ENCODE measurements at places on chromosomes 1 and 21.

GRCh38 chr1:248611883-248612414 is 14.4 kb upstream of the OR2T10 start:
- DNase-seq = no peak

- no peak for DNase-seq
Measured at GRCh38 chr1:84996846-84997666, at the start of gene MCOLN2. Gene MCOLN2 (minus strand): TSS chr1:84997113. CDS start chr1:84996872, 241 bp downstream.

DNA sequence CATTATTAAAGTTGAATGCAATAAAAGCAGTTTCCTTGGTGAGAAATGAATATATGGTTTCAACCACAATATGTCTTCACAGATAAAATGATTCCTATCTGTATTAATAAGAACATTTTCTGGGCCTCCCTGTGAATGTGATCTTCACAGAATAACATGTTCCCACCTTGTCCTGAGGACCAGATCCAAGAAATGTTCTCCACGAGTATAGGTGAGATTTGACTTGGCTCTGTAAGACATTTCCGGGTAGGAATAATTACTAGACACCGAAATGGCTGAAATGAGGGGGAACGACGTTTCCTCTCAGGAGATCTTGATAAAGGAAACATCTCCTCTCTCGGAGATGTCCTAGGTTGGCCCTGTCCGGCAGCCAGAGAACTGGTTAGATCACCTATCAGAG is 61.4 kb downstream of the CLIC6 start:
- no peak for DNase-seq

- no peak for DNase-seq
Measured at GRCh38 chr1:150876119-150876454, 312 bp downstream of the ARNT start.

DNA sequence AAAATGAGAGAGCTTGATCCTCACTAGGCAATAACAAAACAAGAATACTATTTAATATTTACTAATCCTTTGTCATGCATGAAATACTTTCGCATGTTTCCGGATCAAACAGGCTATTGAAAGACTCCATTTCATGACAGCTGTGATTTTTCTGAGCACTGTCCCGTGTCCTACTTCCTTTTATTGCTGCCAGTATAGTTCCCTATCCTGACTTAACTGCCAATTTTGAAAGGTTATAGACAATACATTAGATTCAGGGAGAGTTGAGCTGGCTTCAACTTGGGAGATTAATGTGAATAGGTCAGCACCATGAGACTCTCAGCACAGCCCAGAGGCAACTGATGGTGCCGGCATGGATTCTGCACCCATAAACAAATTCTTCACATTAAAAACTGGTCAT is 225.8 kb downstream of the VAV3 start:
- no peak for DNase-seq

GRCh38 chr1:171841931-171842761 is 848 bp downstream of the DNM3 start:
- peak; percentile 78 for DNase-seq

GRCh38 chr1:212073490-212073889 is 37.9 kb downstream of the DTL start:
- DNase-seq = no peak

DNA sequence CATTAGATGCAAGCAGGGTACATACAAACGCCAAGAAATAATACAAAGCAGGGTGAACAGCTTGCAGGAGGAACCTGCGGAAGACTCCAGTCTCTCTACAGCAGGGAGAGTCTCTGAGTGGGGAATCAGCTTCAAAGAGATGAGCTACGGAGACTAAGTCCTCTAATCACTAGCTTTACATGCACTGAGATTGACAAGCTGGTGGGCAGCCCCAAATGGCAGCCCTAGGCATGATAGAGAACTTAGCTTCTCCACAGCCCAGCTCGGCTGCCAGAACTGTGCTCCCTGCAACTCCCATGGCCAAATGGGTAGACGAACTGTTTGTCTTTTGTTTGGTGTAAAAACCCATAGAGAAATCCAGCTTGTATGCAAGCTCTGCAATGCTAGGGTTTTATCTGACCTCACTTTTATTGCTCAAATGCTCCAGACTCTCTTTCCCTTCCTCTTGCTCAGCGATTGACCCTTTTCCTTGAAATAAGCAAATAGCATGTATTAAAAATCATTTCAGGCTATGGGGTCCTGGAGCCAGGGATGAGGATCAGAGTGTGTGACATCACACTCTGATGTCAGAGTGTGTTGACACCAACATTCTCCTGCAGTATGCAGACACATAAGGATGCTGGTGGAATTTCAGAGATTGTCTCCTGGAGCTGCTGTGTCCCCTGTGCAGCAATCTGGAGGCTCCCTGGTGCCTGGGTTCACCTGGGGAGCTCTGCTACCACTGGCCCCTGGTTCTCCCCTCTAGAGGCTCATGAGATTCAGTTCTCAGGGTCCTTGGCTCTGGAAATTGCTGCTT is 238.5 kb downstream of the TTLL7 start:
- no peak for DNase-seq

DNA sequence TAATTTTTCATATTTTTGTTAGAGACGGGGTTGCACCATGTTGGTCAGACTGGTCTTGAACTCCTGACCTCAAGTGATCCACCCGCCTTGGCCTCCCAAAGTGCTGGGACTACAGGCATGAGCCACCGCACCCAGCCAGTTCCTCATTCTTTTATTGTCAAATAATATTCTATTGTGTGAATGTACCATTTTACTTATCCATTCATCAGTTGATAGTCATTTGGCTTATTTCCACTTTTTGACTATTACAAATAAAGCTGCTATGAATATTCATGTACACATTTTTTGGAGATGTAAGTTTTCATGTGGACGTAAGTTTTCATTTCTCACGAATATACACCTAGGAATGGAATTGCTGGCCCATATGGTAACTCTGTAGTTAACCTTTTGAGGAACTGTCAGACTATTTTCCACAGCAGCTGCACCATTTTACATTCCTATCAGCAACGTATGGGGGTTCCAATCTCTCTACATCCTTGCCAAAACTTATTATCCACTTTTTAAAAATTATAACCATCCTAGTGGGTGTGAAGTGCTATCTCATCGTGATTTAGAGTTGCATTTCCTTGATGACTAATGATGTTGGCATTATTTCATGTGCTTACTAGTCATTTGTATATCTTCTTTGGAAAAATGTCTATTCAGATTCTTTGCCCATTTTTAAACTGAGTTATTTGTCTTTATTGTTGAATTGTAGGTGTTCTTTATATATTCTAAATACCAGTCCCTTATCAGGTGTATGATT is 12.7 kb downstream of the PACC1 start:
- no peak for DNase-seq

GRCh38 chr1:240169188-240169587 is 77.5 kb downstream of the FMN2 start:
- no peak for DNase-seq

GRCh38 chr1:46725736-46726108 is 6.8 kb upstream of the EFCAB14 start:
- no peak for DNase-seq

- no peak for DNase-seq
Measured at GRCh38 chr1:50422946-50423669, at the start of gene DMRTA2. Gene DMRTA2 (minus strand): TSS chr1:50423443. CDS start chr1:50421536, 1,907 bp downstream.

- no peak for DNase-seq
Measured at GRCh38 chr1:14499312-14500040, 99.0 kb upstream of the KAZN start.

- no peak for DNase-seq
Measured at GRCh38 chr1:47452426-47452825, 14.6 kb downstream of the FOXD2 start.

DNA sequence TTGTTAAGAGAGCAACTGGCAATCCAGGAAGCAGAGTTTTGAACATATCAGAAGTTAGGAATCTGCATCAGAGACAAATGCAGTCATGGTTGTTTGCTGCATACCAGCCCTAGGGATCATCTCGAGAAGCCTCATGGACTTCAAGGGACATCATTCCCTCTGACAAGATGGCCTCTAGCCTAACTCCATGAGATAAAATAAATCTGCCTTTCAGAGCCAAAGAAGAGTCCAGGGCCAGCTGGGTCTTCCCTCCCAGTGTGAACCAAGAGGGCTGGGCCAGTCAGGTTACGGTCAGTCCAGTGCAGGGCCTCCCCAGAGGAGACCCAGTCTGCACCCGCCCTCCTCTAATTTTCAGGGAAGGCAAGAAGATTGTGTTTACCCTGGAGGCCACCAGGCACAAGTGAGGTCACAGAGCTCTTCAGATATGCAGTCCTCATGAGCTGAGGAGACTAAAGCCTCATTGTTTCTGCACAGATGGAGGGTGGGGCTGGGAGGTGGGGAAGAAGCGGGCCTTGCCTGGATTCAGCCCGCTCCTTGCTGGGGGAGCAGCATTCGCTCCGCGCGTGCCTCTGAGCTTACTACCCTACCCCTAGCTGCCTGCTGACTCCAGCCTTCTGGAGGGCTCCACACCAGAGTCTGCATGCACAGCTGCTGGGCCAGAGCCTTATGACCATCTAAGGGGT is 52.8 kb downstream of the CAPN2 start:
- DNase-seq = peak; percentile 73

GRCh38 chr1:96418969-96419368 is 302.6 kb upstream of the PTBP2 start:
- DNase-seq = no peak

DNA sequence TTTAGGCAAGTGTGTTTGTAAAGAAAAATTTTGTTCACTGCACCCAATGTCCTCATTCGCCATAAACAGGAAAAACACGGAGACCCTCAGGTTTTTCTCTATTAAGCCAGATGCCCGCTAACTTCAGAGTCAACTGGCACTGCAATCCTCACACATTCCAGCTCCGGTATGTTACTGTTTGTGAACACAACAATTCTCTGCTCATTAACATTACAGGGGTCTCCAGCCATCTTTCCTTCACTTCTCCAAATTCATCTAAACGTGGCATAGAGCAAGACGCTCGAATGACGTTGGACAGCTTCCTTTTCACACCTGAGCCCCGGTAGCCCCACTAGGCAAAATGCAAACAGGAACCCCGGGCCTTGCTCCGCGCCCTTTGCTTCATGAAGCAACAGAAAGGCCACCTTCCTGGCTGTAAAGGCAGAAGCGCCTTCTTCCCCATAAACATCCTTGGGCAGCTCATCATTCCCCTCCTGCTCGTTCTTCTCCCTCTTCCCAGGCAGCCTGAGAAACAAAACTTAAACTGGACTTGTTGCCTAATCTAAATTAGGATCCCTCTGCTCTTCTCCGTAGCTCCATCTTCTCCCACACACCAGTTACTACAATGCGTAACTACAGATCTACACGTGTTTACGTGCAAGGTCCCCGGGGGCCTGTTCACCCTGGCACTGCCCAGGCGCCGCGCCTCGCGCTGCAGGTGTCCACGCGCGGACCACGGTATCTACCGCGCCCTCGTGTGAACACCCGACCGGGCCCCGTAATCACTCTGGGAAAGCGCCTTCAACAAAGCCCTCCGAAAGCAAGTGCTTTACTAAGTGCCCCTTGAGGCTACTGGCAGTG is 1.2 kb downstream of the LBR start:
- DNase-seq = no peak

- DNase-seq = no peak
Measured at GRCh38 chr1:1761504-1762376, 16.5 kb downstream of the NADK start.

GRCh38 chr1:113940365-113941244 is 11.5 kb downstream of the HIPK1 start:
- DNase-seq = no peak

- no peak for DNase-seq
Measured at GRCh38 chr1:168742994-168743650, 14.1 kb upstream of the DPT start.

GRCh38 chr1:162672622-162673260 is 40.5 kb downstream of the DDR2 start:
- no peak for DNase-seq

GRCh38 chr1:15799004-15799867 is 8.2 kb downstream of the UQCRHL start:
- DNase-seq = no peak

DNA sequence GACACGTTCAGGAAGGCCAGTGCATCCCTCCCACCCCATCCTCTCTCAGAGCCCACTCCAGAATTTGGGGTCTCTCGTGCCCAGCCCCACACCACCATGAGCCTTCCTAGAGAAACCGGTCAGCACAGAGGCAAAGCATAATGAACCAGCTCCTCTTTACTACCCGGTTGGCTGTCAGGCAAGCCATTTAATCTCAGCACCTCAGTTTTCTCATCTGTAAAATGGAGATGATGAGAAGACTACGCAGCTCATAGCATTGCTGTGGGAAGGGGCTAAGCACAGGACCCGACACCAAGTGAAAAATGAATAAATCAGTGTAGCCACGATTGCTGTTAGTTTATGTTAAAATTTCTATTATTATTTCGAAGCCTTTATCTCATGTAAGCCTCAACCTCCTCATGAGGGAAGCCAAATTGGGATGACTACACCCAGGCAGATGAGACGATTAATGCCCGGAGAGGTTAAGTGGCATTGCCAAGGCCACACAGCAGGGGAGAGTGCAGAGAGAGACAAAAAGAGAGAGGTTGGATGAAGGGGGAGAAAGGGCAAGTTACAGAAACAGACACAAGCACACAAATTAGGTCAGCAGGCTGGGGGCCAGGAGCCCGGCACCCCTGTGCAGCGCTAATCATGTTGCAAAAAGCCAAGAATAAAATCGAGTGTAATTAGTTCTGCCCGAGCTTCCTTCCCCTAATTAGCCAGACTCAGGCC is 25.7 kb downstream of the SDC3 start:
- peak; percentile 22 for DNase-seq

DNA sequence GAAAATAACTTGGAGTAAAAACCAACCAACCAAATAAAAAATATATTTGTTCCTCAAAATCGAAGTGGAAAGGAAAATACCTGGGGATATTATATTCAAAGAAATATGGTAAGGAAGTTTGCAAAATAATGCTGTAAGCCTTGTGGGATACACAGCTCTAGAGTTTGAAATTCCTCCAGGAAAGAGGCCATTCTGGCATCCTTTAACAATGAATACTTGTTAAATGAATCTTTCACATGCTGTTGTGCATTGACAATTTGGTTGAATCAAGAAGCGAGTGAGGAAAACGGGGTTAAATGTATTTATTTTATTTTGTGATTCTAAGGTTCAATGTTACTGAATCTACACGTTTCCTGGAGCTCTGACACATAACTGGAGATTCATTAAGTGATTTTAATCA is 30.5 kb upstream of the NTNG1 start:
- DNase-seq = no peak

- DNase-seq = no peak
Measured at GRCh38 chr21:33443194-33443593, 36.6 kb downstream of the TMEM50B start.

DNA sequence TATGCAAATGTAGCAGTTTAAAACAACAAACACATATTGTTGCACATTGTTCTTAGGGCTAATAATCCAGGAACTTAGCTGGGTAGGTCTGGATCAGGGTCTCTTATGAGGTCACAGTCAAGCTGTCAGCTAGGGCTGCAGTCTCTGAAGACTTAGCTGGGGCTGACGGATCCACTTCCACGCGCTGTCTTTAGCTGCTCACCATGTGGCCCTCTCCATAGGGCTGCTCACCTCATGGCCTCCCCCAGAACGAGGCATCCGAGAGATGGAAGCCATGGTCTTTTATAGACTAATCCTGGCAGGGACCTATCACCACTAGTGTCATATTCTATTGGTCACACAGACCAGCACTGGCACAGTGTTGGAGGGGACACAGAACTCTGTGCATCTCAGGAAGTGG is 8.7 kb upstream of the OXCT2 start:
- DNase-seq = no peak

GRCh38 chr1:169427081-169427641 is at the start of gene CCDC181:
Gene CCDC181 (minus strand): TSS chr1:169427474. CDS start chr1:169424927, 2,547 bp downstream.
- peak; percentile 70 for DNase-seq

Data from caudate nucleus (tissue), 63 donors.